ENCODE measurements at places on chromosomes 2 and 18.

DNA sequence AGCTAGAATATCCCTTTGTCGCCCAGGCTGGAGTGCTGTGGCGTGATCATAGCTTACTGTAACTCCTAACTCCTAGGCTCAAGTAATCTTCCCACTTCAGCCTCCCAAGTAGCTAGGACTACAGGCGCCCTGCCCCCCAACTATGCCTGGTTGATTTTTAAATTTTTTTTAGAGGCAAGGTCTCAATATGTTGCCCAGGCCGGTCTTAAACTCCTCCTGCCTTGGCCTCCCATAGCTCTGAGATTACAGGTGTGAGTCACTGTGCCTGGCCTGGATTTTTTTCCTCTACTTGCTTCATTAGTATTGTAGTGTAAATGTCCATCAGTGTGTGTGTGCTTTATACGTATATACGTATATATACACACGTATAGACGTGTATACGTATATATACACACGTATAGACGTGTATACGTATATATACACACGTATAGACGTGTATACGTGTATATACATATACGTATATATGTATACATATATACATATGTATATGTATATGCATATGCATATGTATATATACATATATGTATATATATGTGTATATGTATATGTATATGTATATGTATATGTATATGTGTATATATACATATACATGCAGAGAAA lies 124.4 kb downstream of the DIS3L2 start:
- no peak for DNase-seq

- no peak for DNase-seq
These were observed 2115.3 kb upstream of the PIK3C3 start for GRCh38 chr18:39839782-39840181.

- DNase-seq: no peak
These were observed 140.3 kb downstream of the TRIB2 start for GRCh38 chr2:12856934-12857601.

- no peak for DNase-seq
These were observed 506.0 kb upstream of the CDH2 start for GRCh38 chr18:28682912-28683311.

GRCh38 chr2:53970724-53971602 lies at the start of gene PSME4:
TSS of gene PSME4 (minus strand) at chr2:53970993. CDS start at chr2:53970784, 209 bp downstream.
- DNase-seq: peak; percentile 92

DNA sequence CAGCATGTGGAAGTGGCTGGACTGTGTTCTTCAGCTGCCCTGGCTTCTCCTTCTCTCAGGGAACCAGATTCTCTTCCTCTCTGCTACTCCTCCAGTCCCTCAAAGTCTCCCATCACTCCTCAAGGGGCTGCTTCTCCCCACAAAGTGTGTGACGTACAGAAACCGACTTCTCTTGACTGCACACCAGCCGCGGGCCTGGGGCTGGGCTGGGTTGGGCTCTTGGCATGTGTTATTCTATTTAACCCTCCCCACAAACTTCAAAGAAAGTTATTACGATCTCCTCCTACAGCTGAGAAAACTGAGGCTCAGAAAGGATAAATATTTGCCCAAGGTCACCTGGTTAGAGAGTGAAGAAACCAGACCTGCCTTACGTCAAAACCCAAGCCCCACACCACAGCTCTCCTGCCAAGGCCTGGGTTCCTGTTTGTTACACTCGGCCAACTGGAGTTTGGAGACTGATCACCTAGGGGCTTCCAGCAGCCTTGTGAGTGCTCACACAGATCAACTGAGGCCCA lies 269.0 kb downstream of the TFCP2L1 start:
- no peak for DNase-seq

GRCh38 chr2:101967826-101968513 lies 23.8 kb upstream of the IL1R2 start:
- DNase-seq: no peak

DNA sequence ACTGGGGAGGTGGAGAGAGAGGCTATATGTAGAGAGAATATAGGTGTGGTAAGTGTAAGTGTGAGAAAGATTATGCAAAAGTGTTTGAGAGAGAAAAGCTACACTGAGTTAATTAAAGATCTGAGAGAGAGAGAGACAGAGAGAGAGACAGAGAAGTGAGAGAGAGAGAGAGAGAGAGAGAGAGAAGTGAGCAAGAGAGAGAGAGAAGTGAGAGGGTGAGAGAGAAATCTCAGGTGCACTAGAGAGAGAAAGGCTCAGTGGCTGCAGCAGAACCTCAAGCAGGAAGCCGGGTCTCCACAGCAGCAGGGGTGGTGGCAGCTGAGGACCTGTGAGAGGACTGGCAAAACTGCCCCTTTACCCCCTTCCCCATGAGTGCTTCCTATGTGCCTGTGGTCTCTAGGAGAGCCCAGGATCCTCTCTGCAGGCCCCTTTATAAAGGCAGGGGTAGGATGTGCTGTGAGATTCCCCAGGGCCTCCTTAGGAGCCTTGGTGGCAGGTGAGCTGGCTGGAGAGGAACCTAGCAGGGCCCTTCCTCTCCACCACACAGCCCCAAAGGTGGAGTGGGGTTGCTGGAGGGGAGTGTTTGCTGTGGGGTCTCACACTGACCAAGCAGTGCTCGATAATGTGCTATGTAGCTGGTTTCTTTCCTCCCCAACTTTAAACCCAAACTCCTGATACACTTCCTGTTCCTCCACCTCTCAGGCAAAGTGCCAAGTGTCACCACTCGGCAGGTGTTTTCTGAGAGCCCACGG lies 52.6 kb downstream of the SLC4A5 start:
- DNase-seq: no peak

DNA sequence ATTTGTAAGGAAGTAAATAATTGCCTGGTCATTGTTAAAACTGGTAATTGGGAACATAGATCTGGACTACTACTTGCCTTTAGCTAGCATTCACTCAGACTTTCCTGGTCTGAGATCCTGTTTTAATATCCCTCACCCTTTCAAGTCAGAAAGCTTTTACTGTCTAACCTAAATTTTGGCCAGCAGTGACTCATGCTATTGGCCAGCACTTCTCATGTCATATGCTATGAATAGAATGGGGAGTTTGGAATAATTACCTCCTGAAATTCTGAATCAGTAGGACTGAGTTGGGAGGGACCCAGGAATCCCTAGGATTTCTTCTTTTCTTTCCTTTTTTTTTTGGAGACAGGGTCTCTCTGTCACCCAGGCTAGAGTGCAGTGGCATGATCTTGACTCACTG lies 19.3 kb downstream of the STK36 start:
- DNase-seq: no peak

DNA sequence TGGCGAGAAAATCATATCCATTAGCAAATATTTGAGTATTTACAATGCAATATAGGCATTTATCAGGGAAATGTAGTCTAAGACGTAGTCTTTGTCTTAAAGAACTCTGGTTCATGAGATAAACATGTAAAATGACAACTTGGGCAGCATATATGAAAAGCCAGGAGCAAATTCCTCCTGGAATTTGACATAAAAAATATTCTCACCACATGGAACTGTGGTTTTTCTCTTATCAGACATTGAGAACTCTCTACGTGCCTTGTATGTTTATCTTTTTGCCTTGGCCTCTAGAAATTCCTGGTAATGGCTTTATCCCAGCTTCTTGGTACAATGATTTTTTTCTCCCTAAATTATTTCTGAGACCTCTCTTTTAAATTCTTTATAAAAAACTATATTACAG lies 2.8 kb downstream of the MAPK4 start:
- DNase-seq: no peak

- no peak for DNase-seq
These were observed 20.3 kb upstream of the KCNK3 start for GRCh38 chr2:26672112-26672817.

GRCh38 chr2:212957624-212958023 lies 193.8 kb downstream of the IKZF2 start:
- no peak for DNase-seq

DNA sequence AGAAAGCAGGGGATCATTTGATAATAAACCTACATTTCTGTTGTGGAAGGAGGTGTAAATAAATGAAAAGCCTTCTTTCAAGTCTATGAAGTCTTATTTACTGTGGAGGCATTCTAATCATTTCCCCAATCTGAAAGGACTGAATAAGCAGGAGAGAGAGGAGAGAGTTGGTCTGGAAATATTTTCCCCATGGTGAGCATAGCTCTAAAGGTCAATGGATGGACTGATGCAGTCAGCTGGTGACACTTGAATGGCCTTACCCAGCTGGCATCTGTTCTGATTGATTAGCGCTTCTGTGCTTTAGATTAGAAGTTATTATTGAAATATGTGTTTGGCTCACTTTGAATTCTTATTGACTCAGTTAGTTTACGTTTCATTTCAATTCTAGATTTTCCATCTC lies 122.7 kb downstream of the PARD3B start:
- no peak for DNase-seq

DNA sequence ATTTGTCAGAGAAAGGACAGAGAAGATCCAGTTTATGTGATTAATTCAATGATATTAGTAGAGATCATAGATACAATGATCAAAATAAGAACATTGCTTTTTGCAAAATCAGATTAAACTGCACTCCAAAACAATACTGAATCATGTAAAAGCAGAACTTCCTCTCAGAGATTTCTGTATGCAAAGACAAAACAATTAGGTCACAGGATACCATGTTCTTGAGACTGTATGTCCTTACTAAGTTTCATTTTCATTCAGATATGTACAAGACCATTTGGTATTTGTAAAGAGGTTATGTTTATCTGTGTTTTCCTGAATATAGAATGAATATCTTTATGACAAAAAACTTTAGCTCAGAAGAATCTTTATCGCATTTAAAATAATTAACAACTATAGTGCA lies 161.8 kb downstream of the DLGAP1 start:
- DNase-seq: no peak

DNA sequence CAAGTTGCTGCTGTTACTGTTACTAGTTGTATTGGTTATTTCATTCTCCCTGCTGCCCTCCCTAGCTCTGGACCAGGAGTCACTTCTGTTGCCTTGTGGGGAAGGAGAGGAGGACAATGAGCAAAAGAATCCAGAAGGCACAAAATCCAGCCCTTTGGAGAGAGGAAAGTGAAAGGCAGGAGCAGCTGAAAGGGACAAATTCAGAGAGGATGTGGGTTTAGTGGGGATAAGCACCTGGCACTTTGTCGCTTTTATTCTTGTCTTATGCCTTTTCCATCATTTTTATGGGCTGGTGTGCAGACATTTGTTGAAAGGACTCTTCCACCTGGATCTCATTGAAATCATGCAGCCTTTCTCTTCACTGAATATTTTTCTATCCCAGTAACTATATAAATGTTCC lies 24.3 kb upstream of the LTBP1 start:
- DNase-seq: no peak

GRCh38 chr2:202251494-202251893 lies 13.1 kb upstream of the SUMO1 start:
- DNase-seq: no peak

DNA sequence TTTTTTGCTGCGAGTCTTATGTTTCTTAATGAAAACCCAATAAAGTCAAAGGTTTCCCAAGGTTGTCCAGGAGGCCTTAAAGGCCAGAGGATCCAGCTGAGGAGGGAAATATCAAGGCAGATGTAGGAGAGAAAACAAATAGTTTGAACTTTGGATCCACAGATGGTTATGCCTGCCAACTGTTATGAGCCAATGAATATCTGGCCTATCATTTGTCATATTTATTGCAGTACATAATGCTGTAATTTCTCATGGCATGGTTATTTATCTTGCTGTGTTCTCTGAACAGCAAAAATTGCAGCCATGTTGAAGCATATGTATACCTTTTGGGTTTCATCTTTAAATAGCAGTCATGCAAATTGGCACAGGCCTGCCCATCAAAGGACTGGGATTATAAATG lies 38.2 kb upstream of the CAVIN2 start:
- no peak for DNase-seq

- no peak for DNase-seq
These were observed 278.4 kb upstream of the FIGN start for GRCh38 chr2:164014068-164014731.

DNA sequence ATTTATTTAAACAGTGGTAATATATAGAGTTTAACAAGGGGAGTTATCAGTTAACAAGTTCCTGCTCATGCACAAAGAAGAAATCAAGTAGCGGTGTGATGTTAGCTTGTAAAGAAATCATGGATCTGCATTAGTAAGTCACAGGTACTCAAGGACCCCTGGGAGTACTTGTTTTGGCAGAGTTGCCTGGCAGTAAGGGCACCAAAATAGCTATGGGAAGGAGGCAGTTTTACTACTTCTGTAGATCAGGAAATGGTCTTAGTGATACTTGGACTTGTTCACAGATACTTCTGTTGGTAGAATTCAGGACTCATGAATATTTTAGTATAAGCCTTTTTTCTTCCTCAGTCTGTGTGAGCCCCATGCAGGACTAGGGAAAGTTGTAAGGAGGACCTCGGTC lies 107.3 kb upstream of the IL1R2 start:
- no peak for DNase-seq

GRCh38 chr2:169507698-169508097 lies 1.8 kb upstream of the KLHL41 start:
- DNase-seq: no peak
